ENCODE measurements at places on chromosomes 12 and 14.

DNA sequence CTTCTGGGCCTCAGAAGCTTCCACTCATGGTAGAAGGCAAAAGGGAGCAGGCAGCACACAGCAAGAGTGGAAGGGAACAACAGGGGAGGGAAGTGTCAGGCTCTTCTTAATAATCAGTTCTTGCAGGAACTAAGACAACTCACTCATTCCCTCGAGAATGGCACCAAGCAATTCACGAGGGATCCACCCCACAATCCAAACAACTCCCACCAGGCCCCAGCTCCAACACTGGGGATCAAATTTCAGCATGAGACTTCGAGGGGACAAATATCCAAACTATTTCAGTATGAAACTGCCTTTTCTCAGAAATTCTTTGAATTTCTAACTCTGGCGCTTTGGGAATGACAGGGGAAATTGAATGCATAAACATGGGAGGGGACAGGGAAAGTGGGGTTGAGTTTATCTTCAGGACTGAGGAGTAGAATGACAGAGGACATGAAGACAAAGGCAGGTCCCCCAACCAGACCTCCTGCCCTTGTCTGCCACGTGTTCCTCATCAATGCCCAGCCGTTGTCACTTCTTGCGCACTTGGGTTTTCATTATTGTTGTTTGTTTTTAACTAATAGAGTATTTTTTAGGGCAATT lies 24.6 kb upstream of the APOF start:
- DNase-seq, result no peak

GRCh38 chr12:90239732-90240260 lies 531.2 kb upstream of the ATP2B1 start:
- no peak for DNase-seq

- no peak for DNase-seq
These were observed 185.3 kb downstream of the CALM1 start for GRCh38 chr14:90582166-90582565.

- DNase-seq, result no peak
These were observed 7.1 kb downstream of the RNASE7 start for GRCh38 chr14:21049271-21049673.

DNA sequence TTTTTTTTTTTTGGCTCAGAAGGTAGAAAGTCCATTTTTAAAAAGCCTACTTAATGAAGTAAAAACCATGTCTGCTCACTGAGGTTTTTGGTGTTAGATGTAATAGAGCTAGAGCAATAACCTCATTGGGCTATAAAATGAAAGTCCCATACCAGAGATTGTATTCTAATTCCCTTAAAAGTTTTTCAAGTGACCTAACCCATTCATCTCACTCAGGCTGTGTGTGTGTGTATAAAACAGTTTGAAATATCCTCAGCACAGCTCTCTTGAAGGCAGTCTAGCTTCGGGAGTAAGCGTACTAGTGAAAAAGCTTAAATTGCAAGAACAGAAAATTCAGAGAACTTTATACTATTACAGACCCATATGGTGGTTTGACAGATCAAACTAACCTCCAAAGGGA lies 313.8 kb downstream of the CEP128 start:
- DNase-seq, result no peak

DNA sequence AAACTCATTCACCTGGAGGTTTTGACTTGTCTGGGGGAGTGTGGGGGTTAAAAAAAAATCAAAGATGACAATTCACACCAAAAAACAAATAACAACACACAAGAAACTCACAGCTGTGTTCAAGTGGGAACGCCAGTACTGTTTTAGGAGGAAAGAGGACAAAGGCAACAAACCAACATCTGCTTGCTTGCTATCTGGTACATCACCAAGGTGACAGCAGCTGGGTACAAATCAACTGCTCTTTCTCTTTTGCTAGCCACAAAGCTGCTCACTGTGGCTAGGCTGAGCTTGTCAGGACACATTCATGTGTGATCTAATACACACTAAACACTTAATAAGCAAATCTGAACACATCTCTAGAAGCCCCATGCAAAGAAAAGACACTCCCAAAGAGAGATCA lies 128.0 kb upstream of the RAP1B start:
- no peak for DNase-seq

- DNase-seq, result no peak
These were observed 347.2 kb downstream of the CCDC91 start for GRCh38 chr12:28537474-28537873.

Measured in DMS79 (cell line).